Calu3 (cell line): ENCODE measurements at places on chromosomes 5 and 9. TPM values are rescaled to one million over a fixed set of nuclear protein-coding genes. Genes with fewer than 3 reads are reported as not detected.

- peaks cover 73% of the 10 kb centered on the region for H3K27me3 ChIP-seq
- no peak overlapping the region for H3K27ac ChIP-seq
- no peak overlapping the region for H3K4me3 ChIP-seq
- no peaks in the 10 kb centered on the region for H3K4me1 ChIP-seq
- DNase-seq, result no peak
Observed at GRCh38 chr9:2853517-2853916, 9.6 kb upstream of the PUM3 start.

DNA sequence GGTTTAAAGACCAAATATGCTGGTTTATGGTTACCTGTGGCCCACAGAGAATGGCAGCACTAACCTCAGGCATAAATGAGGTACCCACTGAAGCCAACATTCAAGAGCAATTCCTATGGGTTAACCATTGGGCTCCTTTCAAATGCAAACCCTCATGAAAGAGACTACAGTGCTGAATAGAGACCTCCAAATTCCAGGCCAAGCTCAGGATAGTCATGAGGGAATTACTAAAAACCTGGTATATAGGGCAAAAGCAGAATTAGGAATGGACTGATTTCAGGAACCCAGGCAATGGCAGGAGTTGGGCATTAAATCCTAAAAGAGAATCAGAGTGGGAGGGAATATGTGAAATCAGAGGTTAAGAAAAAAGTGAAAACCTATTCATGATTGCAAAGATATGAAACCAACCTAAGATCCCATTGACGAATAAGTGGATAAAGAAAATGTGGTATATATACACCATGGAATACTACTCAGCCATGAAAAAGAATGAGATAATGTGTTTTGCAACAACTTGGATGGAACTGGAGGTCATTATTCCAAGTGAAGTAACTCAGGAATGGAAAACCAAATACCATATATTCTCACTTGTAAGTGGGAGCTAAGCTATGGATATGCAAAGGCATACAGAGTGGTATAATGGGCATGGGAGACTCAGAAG lies 51.6 kb downstream of the PDCD1LG2 start:
- no peak for DNase-seq
- no peaks in the 10 kb centered on the region for H3K36me3 ChIP-seq
- no peak overlapping the region for H3K27ac ChIP-seq
- H3K27me3 ChIP-seq, result peaks cover 30% of the 10 kb centered on the region
- H3K4me1 ChIP-seq, result no peaks in the 10 kb centered on the region
- no peak overlapping the region for H3K4me3 ChIP-seq

DNA sequence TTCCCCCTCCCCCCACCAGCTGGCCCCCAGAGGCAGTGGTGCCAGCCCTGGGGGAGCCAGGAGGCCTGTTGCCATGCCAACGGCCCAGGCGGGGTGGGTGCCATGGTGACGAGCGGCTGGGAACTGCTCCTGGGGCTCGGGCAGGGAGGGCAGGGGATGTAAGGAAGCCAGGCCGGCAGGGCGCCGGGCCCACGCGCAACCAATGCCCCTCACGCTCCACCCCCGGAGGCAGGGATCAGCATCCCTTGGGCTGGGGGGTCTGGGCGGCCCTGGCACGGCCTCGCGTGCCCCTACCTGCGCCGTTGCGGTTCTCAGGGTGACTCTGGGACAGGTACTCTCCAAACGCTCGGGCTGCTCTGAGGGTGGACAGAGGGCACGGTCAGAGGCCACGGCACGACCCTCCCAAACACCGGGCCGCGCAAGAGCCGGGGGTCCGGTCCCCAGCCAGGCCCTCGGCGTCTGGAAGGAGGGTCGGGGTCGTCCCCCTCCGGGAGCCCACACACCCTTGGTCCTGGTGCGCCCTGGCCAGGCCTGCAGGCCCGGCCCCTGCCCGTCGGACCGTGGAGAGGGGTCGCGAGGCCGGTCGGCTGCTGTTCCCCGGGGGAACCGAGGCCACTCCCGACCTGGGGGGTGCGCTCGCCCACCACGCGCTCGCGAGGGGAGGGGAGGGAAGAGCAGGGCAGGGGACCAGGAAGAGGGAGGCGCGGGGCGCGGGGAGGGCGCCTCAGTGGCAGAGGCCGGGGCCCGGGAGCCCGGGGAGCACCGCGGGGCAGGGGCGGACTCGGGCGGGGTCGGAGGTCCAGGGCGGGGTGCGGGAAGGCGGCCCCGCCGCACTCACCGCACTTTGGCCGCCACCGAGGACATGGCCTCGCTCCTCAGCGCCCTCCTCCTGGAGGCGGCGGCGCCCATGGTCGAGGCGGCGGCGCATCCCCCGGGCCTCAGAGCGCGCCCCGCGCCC lies 661 bp downstream of the NSMF start:
- peak overlapping the region; percentile 45 for H3K4me3 ChIP-seq
- no peaks in the 10 kb centered on the region for H3K27me3 ChIP-seq
- H3K4me1 ChIP-seq, result no peaks in the 10 kb centered on the region
- H3K36me3 ChIP-seq, result peaks cover 12% of the 10 kb centered on the region
- H3K27ac ChIP-seq, result no peak overlapping the region

GRCh38 chr9:73541923-73542322 lies 390.3 kb downstream of the ANXA1 start:
- H3K27ac ChIP-seq, result no peak overlapping the region
- no peaks in the 10 kb centered on the region for H3K27me3 ChIP-seq
- H3K4me1 ChIP-seq, result peaks cover 8% of the 10 kb centered on the region
- H3K36me3 ChIP-seq, result no peaks in the 10 kb centered on the region

DNA sequence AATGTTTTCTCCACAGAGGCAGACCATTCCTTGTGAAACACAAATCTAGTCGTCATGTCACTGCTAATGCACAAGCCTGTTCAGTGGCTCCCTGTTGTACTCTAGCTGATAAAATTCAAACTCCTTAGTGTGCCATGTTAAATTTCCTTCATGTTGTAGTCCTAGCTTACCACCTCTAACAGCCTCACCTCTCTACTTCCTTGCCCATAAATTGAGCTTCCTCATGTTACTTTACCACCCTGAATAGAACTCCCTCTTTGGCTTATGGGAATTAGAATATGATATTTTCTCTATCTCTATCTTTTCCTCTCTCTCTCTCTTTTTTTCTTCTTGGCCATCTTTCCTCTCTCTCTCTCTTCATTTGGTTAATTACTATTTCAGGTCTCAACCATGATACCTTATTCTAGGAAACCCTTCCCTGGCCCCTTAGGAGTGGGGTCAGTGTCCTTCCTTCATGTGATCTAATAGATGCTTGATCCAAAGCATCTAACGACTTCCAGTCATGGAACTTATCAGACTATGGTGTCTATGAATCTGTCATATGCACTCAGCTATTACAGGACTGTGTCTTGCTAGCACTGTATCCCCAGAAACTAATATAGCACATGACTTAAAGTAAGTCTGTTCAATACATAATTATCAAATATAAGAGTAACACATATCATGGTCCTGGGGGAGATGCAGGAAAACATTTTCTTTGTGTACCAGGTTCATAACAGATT lies 31.5 kb upstream of the ALDH1A1 start:
- no peaks in the 10 kb centered on the region for H3K36me3 ChIP-seq
- H3K27ac ChIP-seq, result peak overlapping the region; percentile 53
- H3K4me3 ChIP-seq, result no peak overlapping the region

GRCh38 chr9:128550226-128550625 lies 2.2 kb upstream of the SPTAN1 start:
- no peak overlapping the region for H3K4me3 ChIP-seq
- H3K27ac ChIP-seq, result no peak overlapping the region
- no peaks in the 10 kb centered on the region for H3K36me3 ChIP-seq
- DNase-seq, result no peak
- no peaks in the 10 kb centered on the region for H3K27me3 ChIP-seq

DNA sequence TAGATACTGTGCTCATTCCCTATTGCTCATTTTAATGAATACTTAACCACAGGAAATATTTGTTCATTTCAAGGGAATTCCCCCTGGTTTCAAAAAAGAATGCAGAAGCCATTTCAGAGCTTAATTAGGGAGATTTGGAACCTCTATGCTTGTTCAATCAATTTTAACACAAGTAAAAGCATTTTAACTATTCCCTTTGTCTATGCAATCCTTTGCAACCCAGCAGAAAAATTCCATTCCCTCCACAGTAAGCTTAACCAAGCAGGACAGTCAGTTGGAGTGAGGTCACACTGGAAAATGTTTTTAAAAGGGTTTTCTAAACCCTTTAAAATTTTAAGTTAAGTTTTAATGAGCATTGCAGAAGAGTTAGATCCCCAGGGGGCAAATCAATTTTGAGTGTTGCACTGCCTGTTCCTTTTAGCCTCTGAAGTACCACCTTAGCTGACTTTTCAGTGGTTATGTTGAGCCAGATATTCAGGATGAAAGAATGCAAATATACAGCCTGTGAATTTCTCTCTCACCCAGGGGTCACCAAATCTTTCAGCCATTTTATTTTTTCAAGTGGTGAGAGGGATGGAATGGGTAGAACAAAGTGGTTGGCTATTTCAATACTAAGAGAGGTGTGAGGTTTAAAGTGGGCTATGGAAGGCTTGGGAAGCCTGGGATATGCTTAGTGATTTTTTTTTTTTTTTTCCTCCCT lies 356.2 kb upstream of the NUDT12 start:
- H3K36me3 ChIP-seq, result no peaks in the 10 kb centered on the region
- H3K27me3 ChIP-seq, result no peaks in the 10 kb centered on the region
- H3K27ac ChIP-seq, result no peak overlapping the region
- peaks cover 11% of the 10 kb centered on the region for H3K4me1 ChIP-seq
- no peak for DNase-seq

AMACR gene
- total RNA-seq, result 9.1 and 10.7 TPM in 2 replicates

ADGRD2 gene
- not detected in 2 replicates for total RNA-seq

TEK gene
- not detected in 2 replicates for total RNA-seq

LRRC70 gene
- total RNA-seq, result 1.1 and 2.1 TPM in 2 replicates

WHRN gene
- total RNA-seq, result 3.6 and 4.9 TPM in 2 replicates
